Upper lobe of right lung (tissue), 1 donor: ENCODE measurements at places on chromosomes 6 and 20.

- no peak for DNase-seq
Observed at GRCh38 chr6:151005164-151005563, 139.7 kb downstream of the MTHFD1L start.

GRCh38 chr6:84779380-84779779 lies 15.0 kb upstream of the TBX18 start:
- DNase-seq, result no peak

GRCh38 chr6:72248621-72249020 lies 362.3 kb downstream of the RIMS1 start:
- no peak for DNase-seq

- DNase-seq, result no peak
Observed at GRCh38 chr6:44537306-44538049, 150.0 kb downstream of the CDC5L start.
